NCI-H1930 (cell line): ENCODE measurements at places on chromosomes 5 and 9.

- no peak for DNase-seq
Measured at GRCh38 chr9:316382-316965, 101.8 kb downstream of the DOCK8 start.

GRCh38 chr5:153135411-153135810 lies 355.1 kb upstream of the GRIA1 start:
- DNase-seq = no peak

GRCh38 chr5:110431603-110432002 lies 294.9 kb downstream of the TMEM232 start:
- DNase-seq = no peak

GRCh38 chr5:156340893-156341292 lies 13.9 kb downstream of the SGCD start:
- DNase-seq = no peak

DNA sequence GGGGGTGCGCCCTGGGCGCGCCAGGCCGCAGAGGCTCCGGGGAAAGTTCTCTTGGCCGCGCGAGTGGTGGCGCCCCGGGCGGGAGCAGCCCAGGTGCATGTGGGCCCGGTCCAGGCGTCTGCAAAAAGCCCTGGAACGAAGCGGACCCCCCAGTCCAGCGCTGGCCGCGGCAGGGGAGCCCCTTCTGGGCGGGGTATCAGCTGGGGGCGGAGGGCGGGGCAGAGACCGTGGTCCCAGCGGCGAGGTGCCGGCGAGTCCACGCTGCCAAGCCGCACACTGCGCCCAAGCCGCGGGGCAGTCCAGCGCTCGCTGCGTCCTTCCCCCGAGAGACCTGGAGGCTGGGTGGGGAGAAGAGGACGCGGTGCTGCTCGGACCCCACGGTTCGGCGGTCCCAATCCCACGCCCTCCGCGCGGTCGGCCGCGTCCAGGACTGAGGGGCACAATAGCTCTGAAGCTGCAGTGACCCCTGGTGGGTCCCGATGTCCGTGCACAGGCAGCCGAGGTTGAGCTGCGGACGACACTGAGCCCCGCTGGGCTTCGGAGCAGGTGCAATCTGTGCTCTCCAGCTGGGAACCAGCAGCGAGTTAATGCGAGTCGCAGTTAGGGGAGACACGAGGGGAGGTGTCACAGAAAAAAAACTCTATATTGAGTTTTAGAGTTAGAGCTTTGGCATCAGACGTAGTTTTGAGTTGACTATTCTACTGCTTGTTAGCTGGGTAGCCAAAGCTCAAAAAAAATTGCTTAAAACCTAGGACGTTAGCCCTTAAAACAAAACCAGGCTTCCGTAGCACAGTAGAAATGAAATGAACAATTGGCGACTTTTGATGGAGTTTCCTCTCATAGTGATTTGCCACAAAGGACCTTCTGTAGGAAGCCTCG lies 1.1 kb upstream of the EPB41L4A start:
- peak; percentile 63 for DNase-seq

- no peak for DNase-seq
Measured at GRCh38 chr5:52041842-52042241, 658.6 kb downstream of the ISL1 start.
